ENCODE measurements at places on chromosomes 2 and 18. TPM values are rescaled to one million over a fixed set of nuclear protein-coding genes. Genes with fewer than 3 reads are reported as not detected.

DNA sequence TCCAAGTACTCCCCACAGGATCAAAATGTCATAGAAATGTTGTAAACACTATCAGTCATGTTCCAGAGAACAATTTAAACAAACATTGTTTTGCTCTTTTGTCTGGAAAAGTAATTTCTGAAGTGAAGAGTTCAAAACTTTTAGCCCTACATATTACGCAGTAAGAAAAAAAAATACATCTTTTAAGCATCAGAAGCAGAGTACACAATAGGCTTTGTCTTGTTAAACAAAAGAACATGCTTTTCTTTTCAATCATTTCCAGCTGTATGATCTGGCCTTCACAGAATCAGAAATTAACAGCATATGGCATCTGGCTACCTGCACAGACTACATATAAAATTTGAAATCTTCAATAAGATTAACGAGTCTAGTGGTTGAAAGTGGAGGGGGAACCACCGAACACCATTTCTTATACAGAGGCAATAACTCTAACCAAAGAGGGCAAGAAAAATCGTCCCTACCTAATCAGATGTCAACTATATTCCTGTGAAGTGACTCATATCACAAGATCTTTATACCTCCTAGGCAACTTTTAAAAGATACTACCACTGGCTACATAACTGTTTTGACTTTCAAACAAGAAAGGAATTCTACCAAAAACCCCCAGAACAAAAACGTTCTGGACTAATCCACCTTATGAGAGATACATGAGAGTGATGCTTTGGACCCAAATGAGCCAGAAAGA lies 149.3 kb downstream of the EXOC6B start:
- no peak for DNase-seq

MPP4 gene
- total RNA-seq = not detected

DNA sequence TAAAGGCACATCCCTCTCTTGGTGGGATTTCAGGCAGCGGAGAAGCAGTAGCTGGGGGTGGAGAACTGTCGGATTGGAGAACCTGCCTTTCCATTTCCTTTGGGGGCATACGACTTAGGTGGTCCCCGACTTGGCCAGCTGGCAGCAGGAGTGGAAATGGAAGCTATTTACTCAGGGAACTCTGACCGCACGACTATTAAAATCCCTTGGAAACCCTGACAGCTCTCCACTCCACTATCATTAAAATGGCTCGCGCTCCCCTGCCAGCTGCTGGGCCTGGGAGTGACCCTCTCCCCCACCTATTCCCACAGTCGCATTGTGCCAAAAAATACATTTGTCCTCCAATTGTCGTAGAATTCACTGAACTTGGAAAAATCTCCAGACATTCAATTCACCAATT lies 77.7 kb upstream of the APCDD1 start:
- peak; percentile 75 for DNase-seq

GREB1 gene
- 31.6 TPM for total RNA-seq

DNA sequence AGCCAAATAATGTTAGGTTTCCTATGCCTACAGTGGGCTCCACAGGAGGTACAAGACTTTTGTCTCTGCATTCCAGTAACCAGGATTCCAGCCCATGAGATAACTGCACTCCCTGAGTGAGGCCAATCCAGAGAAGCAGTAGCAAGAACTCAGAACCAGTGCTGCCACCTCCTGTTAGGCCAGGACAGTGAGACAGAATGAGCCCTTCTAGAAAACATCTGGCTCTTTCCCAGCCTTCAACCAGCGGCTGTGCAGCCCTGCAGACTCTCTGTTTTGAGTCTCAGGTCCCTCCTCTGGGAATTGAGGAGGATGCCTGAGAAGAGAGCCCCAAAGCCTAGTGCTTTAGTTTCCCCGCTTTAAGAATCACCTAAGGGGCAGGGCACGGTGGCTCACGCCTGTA lies 44.2 kb downstream of the ARID5A start:
- no peak for DNase-seq

DNA sequence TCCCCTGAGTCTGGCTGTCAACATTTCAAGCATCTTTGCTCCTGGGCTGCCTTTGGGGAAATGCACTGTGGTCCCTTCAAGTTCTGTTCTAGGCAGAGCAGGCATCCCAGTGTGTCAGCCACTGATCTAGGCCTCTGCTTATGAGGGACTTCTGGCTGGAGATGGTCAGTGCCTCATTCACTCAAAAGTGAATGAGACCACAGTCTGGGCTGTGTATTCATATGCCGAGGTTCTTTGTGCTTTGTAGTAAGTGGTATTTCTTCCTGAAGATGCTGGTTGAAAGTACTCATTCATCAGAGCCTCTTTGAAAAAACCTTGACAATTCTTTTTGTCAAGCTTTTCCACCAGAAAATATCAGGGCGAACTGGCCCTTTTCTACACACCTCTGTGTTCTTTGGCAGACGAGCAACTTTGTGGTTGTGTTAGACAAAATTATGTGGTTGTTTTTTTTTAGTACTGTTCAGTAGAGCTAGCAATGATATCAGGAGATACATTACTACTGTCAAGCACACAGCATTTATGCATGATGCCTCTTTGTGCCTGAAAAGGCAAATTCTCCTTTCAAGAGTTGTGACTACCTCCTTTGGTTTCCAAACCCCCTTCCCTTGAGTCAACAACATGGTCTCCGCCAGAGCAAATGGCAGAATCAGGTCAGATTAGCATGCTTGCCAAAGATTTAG lies 510.9 kb upstream of the NRP2 start:
- DNase-seq = no peak

CPS1 gene
- 5.9 TPM for total RNA-seq

DNA sequence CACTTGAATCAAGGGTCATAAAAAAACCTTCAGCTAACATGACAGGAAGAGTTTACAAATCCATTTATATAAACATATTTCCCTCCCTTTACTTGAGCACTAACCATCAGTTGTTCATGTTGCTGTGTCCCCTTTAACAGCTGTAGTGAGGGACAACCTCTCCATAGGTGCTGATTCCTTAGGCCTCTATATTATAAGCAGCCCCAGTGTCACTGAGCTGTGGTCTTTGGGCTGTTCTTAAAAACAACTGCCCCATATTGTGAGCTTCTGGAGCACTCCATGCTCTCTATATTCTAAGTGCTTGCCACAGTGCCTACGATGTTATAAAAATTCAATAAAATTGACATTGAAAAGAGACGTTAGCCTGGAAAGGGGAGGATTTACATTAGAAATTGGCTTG lies 175.3 kb downstream of the ZNF385B start:
- DNase-seq = no peak

DNA sequence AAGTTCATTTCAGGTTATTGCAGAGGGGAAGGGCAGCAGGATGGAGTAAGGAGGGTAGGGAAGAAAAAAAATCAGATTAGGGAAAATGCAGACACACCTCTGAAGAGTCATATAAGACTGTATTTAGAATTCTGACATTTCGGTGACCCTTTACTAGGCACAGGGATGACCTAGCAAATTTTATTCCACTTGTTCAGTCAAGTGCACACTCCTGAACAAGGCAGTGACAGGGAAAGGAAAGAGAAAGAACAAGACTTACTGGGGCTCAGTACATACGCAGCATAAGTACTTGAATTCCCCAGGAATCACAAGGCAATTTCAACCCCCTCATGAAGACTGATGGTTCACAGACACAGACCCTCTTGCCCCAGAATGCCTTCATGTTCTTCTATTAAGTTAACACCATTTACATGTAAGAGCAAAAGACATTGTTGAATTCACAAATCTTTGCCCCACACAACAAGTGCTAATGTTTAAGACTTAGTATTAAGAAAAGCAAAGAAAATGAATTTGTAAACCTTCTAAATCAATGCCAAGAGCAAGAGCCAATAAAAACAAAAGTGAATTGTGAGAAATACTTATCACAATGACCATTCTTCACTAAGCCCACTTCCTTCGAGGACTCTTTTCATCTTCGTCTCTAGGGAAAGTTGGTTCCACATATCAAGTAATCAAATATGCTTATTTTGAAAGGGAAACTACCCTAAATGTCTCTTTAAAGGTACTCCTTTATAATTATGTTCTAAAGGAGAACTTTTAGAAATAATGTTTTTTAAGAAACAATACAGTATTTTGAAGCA lies 47.0 kb downstream of the COBLL1 start:
- DNase-seq = no peak

PLGLB2 gene
- total RNA-seq = 2.1 TPM

DNA sequence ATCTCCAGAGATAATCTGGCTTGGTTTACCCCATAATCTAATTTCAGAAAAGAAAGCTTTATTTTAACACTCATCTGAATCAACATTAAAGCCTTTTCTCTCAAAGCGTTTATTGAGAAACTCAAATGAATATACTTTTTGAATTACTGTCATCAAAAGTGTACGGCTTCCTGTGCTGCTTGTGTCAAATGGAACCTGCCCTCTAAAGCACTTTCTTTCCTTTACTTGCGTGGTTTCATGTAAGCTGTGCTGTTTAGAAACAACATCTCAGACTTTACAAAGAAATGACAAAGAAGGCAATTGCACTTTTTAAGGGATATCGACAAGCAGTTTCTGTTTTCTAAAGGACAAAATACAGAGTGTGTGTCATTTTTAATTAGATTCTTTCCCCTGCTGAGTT lies 35.1 kb downstream of the CYBRD1 start:
- no peak for DNase-seq

GRCh38 chr2:21981127-21981526 lies 857.4 kb downstream of the TDRD15 start:
- DNase-seq = no peak

AFF3 gene
- 24.5 TPM for total RNA-seq

- DNase-seq = no peak
Measured at GRCh38 chr18:34224423-34225217, at the start of gene NOL4. TSS of gene NOL4 (minus strand) at chr18:34224913. CDS start at chr18:34223253, 1,660 bp downstream.

TFCP2L1 gene
- total RNA-seq = 0.63 TPM

DNA sequence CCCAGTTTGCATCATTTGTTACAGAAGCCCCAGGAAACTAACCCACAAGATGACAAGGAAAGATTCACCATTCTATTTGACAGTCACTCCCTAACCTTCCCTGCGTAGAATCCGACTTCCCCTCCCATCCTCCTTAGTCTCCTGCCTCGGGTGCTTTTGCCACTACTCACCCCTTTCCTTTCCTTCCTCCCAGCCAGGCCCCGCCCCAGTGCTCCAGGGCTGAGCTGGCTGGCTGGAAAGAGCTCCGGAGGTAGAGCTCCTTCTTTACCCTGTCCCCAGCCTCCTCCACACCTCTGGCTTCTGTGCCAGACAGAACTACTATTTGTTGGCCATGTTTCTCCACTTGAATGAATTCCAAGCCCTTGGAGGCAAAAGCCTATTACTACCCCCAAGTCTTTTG lies 317.6 kb upstream of the NCKAP5 start:
- DNase-seq = no peak

TMEM247 gene
- not detected for total RNA-seq

ITGA4 gene
- 8.0 TPM for total RNA-seq

GRCh38 chr18:32770054-32770665 lies 2.7 kb downstream of the KLHL14 start:
- no peak for DNase-seq

DNA sequence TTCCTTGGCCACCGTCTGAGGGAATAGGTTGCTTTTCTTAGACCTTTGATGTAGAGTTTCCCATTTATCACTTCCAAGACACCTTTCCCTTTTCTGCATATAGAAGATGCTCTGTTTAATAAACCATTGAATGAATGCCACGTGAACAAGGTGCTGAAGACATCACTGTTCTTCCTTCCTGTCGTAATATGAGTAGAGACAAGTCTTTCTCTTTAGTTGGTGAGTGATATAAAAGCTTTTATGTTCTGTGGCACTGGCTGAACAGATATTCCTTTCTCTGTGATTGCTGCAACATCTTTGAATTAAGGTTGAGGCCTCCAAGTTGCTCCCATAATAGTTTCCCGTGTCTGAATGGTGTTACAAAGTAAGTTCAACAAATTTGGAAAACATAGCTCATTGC lies 38.7 kb downstream of the TTC39C start:
- no peak for DNase-seq

DNA sequence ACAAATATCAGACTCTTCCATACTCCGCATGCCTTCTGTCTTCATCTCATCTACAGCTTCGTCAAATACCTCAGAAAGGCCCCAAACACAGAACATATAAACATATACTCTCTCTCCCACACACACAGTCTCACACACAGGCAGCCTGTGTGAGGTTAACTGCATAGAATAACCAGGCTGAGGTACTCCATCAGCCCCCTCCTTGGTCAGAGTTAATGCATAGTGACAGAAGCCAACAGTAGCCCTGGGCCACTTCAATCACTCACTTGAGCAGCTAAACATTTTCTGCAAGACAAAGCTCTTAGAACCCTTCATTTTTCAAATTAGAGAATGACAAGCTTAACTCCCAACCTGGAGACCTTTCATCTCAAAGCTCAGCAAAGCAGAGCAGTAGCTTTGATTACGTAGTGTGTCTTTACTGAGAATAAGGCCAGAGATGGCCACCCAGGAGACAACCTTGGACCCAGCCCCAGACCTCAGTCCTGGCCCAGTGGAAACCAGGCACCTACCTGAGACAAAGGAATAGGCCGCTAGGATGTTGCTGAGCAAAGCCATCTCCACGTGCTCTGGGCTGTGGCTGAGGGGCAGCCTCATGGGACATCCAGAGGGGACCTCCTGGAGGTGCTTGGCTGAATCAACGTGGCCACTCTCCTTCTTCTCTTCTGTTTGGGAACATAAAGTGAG lies 43.0 kb downstream of the EVA1A start:
- DNase-seq = no peak

AQP12A gene
- not detected for total RNA-seq

CSRNP3 gene
- total RNA-seq = 1.3 TPM

DNA sequence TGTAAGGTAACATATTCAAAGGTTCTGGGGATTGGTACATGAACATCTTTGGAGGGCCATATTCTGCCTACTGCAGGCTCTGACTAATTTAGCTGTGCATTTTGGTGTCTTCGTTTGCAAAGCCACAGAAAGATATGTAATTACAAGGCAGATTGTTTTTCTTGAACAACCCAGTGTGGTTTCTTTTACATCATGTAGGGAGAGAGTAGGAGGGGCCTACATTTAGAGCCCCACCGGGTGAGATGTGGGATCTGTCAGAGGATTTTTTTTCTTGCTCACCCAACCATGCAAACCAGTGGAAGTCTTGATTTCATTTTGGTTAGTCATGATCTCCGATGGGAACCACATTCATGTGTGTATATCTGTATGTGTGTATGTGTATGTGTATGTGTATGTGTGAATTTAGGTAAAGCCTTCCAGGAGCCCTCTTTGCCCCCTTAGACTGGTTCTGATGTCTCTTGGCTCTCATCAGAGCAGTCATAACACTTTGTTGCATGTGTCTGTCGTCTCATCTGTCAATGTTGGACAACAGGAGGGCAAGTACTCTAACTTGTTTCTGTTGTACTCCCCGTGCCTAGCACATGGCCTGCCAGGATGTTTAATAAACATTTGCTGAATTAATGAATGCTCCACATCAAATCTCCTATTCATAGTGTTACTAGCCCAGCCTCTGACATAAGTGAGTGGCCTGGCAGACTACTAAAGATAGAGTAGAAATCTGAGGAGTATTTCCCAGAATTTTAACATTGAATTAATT lies 239.9 kb downstream of the MTX2 start:
- no peak for DNase-seq

TMEFF2 gene
- not detected for total RNA-seq

- DNase-seq = no peak
Measured at GRCh38 chr2:102604769-102605168, 14.6 kb upstream of the SLC9A2 start.

DNA sequence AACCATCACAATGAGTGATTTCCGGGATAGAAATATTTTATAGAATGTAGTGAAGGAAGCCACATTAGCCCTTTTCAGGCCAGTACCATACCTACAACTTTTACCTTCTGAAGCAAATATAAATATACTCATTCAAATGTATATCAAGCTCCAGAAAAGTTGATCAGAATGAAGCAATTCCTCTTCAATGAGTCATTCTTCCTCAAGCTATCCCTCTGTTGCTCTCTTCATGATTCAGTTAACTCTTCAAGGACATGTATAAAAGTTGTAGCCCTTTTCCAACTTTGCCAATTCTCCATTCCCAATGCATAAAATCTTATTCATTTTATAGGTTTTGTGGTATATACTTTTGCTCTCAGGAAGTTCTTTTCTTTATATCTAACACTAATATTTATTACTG lies 242.1 kb upstream of the RGPD4 start:
- DNase-seq = no peak

Data from tibial nerve (tissue), 4 donors.